Stimulated activated CD8-positive, alpha-beta memory T cell treated with anti-CD3 and anti-CD28 coated beads, Interleukin-4, amount 100 ng/mL, for 48 hours (primary cell): ENCODE measurements at places on chromosomes 2 and 18.

GRCh38 chr18:25019086-25019860 lies 332.7 kb downstream of the ZNF521 start:
- no peak for DNase-seq

GRCh38 chr2:189570570-189571031 lies 10.0 kb downstream of the SLC40A1 start:
- no peak for DNase-seq

DNA sequence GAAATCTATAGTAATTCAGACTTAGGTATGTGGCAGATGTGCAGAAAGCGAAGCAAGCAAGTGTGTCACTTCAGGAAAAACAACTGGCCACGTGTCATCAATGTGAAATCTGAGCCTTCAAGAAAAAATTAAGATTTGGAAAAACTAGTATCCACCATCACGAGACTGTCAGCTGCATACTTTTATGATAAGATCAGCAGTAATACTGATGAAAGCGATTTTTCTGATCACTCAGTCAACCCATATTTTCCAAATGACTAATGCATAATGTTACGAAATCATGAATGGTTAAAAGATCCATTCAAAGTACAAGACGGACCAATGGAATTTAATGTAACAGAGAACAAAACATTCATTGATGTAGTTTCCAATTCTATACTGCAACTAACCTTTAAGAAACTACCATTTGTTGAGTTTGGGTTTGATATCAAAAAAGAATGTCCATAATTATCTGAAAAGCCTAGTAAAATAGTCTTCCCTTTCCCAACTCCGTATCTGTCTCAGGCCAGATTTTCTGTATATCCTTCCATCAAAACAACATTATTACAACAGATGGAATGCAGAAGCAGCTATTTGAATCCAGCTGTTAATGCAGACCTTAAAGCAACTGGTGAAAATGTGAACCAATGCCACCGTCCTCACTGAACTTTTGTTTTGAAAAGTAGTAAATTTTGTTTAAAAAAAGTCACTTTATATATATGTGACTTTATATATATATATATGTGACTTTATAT lies 17.0 kb upstream of the BCL2 start:
- no peak for DNase-seq

GRCh38 chr18:22734105-22734661 lies 198.9 kb upstream of the RBBP8 start:
- no peak for DNase-seq

- DNase-seq = no peak
These were observed 110.9 kb upstream of the RND3 start for GRCh38 chr2:150598383-150598782.

DNA sequence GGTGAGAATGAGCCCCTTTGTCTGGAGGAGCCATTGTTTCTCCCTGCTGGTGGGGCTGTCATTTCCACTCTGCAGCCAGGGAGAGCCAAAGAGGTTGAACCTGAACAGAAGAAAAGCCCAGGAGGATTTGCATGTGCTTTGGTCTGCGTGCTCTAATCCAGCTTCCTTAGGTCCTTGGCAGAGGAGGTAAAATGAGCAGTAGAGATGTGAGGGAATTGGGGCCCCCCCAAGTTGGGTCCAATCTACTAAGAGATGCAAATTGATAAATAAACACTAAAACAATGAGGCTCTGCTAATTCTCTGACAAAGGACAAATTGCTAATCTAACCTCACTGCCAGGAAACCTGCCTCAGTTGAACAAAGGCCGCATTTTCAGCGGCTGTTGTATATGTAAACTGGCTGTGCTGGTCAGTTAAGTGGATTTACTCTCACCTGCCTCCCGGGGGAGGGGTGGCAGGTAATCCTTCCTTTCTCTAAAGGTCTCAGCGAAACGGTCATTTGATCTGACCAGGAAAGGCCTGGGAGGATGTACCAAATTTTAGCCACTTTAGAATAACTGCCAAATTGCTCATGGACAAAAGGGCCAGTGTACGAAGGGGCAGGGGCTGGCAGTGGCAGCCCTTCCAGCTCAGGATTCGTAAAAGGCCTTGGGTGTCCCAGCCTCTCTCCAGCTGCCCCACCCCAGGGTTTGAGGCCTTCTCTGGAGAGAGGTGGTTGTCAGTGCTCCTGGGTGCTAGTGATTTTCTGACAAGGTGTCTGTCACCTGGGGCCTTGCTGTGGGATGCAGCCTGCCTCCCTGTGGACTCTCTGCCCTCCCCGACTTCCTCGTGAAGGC lies 193.6 kb downstream of the MIB1 start:
- no peak for DNase-seq

GRCh38 chr2:152600051-152600657 lies 117.1 kb downstream of the PRPF40A start:
- DNase-seq = no peak

GRCh38 chr2:86383844-86384243 lies 46.4 kb upstream of the REEP1 start:
- no peak for DNase-seq

DNA sequence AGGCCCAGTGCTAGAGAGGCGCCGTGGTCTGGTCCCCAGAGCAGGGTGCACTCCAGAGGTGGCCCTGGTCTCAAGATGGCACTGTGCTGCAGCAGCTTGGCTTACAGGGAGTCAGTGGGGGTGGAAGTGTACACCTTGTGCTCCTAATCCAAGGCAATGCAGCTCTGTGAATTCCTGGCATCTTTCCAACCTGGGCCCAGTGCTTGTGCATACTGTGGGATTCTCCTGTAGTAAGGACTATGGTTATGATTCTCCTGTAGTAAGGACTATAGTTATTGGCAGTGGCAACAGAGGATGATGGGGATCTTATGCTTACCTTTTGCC lies 616.7 kb upstream of the REG3G start:
- no peak for DNase-seq

DNA sequence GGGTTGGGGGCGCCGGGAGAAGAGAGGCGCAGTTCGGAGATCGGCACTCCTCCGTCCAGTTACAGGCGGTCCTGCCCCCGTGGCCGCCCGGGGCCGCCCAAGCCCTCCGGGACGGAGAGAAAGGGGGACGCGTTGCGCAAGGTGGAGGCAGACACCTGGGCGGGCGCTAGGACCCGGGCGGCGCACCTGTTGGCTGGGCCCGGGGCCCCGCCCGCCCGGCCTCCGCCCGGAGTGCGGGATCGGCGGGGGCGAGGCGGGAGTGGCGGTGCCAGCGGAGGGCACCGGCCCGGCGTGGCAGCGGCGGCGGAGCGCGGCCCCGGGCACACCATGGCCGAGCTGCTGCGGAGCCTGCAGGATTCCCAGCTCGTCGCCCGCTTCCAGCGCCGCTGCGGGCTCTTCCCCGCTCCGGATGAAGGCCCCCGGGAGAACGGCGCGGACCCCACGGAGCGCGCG lies at the start of gene SGPP2:
TSS of gene SGPP2 (plus strand) at position 268 of the 453 bp plus-strand sequence. CDS start at position 328, 60 bp downstream.
- peak; percentile 29 for DNase-seq

DNA sequence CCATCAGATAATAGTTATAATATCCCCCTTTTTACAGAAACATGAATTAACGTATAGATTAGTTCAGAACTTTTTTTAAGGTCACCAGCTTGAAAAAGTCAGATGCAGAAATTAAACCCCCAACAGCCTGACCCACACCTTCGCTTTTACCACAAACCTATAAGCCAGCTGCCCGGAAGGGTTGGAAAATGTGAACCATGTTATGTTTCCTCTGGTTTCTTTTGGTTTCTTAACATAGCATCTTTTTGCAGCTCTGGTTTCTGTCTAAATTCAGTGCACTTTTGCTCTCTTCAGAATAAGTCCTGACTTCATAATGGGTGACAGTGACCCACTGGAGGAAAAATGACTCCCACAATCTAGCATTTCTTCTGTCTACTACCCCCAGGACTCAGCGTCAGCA lies 381.7 kb upstream of the DDX18 start:
- no peak for DNase-seq

DNA sequence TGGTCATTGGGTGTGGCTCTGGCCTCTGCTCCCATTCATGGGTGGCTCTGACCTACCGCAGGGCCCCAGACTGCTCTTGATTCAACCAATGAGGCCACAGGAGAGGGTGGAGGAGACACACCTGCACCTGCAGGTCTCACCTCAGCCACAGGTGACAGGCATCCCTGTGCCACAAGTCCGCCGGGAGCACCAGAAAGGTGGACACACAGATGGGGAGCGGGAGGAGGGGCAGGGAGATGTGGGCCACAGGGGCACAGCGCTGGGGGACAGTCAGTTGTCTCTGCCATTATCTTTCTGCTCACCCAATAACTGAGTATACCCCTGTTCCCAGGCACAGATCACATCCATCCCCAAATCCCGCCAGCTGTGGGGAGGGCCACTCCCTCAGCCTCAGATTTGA lies 189.1 kb upstream of the SALL3 start:
- DNase-seq = no peak

DNA sequence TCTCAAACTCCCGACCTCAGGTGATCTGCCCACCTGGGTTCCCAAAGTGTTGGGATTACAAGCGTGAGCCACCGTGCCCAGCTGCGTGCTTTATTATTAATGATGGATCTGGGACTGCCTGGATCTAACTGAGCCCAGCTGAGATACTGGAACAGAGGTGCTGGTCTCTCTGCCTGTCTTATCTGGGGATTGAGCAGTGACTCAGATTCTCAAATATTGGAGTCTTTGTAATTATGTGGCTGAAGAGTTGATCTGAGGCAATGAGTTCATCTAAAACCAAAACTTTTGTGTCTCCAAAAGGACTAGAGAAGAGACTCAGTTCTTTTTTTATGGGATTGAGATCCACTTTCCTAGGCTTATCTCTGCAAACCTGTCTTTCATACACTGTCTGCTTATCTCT lies 16.3 kb downstream of the PLEKHB2 start:
- no peak for DNase-seq

DNA sequence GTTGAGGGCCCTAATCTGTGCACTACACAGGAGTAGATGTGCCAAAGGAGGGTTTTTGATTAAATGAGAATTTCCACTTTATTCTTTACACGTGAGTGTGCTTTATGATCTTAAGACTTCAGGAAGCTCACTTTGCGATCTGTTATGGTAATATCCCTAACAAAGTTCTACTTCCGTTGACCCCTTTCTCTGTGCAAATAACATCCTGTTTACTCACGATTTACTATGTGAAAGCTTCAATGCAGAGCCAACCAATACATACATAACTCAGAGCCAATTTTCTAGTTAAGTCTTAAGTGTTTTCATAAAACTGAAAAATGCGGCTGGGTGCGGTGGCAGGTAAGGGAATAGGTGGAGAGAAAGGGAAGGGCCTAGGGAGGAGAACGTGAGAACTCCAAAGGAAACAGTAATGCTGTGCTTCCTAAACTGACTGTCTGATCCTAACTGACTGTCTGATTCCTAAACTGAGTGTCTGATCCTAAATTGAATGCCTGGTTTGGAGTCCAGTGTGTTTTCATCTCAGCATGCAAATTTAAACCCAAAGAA lies 87.6 kb downstream of the PLCL1 start:
- DNase-seq = no peak

- no peak for DNase-seq
These were observed 172.1 kb downstream of the CBLN2 start for GRCh38 chr18:72372076-72372475.

- DNase-seq = no peak
These were observed 46.4 kb upstream of the GALNT3 start for GRCh38 chr2:165840333-165840958.

GRCh38 chr2:103293067-103293741 lies 531.4 kb downstream of the TMEM182 start:
- DNase-seq = no peak

- DNase-seq = no peak
These were observed 259.6 kb downstream of the HDAC4 start for GRCh38 chr2:239141021-239141760.

DNA sequence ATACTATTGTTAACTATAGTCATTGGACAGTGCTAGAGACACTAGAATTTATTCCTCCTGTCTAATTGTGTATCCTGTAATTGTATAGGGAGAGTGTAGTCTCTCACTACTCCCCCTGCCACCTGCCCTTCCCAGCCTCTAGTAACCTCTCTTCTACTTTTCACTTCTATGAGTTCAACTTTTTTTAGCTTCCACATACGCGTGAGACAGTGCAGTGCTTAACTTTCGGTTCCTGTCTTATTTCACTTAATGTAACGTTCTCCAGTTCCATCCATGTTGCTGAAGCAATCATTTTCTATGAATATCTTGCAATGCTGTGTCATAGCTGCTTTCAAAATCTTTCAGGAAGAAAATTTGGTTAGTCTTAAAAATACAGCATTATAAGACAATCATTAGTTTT lies 22.8 kb upstream of the RUFY4 start:
- no peak for DNase-seq

GRCh38 chr2:9809448-9810088 lies 33.7 kb upstream of the TAF1B start:
- DNase-seq = peak; percentile 14

DNA sequence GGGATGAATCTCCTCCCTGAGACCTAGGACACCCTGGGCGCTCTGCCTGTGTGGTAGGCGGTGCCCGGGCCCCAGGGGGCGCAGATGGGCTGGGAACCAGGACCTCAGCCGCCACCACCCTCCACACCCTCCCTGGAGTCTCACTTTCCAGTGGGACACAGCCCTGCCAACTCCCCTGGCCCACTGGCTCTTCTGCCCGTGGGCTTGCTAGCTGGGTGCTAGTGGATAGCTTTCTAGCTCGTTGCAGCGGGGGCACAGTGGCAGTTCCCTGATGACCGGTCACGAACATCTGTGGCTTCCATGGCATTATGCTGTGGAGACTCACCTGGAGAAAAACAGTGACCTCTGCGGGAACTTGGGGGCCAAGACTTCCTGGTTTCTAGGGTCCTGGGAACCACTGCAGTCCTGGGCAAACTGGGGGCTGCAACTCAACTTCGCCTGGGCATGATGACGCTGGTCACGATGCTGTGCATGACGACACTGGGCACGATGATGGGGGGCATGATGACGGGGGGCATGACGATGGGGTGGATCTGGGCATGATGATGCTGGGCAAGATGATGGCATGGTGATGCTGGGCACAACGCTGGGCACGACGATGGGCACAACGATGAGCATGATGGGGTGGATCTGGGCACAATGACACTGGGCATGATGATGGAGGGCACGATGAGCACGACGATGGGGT lies 31.0 kb upstream of the ALLC start:
- DNase-seq = peak; percentile 7

DNA sequence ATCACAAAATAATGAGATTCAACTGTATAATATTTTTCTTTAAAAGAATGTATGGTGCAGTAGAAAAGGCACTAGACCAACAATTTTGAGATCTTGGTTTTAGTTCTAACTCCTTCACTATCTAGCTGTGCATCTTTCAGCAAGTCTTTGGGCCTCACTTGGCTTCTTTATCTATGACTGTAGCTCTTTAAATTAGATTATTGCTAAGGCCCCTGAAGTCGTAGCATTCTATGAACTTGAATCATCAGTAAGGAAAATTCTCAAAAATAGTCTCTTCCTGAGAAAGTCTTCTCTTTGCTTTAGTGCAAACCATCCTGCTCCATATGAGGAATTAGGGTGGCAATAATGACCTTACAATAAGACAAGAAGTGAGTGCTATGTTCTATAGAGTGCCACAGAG lies 140.4 kb downstream of the FTCDNL1 start:
- DNase-seq = no peak

- no peak for DNase-seq
These were observed 52.6 kb upstream of the KIDINS220 start for GRCh38 chr2:8889978-8890377.

- no peak for DNase-seq
These were observed 29.8 kb upstream of the KDM3A start for GRCh38 chr2:86411396-86411795.

GRCh38 chr2:45690231-45690630 lies 38.8 kb downstream of the PRKCE start:
- no peak for DNase-seq
